ENCODE measurements at places on chromosomes 16 and 17. TPM values are rescaled to one million over a fixed set of nuclear protein-coding genes. Genes with fewer than 3 reads are reported as not detected.

The TAOK1 gene
- total RNA-seq: 62.9 TPM

The MT1F gene
- 220 TPM for total RNA-seq

DNA sequence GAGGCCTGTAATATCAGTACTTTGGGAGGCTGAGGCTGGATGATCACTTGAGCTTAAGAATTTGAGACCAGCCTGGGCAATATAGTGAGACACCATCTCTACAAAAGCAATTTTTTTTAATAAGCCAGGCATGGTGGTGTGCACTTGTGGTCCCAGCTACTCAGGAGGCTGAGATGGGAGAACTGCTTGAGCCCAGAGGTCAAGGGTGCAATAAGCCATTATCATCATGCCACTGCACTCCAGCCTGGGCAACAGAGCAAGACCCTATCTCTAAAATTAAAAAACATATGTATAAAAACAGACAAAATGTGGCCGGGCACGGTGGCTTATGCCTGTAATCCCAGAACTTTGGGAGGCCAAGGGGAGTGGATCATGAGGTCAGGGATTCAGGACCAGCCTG, 3.2 kb upstream of the ZNF785 start:
- no peak for DNase-seq

DNA sequence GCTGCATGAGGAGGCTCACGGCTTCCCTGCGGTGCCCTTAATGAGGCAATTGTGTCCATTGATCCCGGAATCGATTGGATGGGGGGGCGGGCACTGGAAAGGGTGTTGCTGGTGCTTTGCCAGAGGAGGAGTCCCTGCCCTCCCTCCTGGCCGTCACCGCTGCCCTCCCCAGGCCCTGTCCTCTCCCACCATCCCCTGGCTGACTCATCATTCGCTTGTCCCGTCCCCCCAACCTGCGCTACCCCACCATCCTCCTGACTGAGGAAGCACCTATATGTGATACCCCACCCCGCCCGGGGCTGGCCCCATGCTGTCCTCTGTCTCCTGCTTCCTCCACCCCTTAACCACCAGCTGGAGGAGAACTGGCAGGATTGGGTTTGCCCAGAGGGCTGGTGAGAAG, 20.8 kb downstream of the CACNA1G start:
- DNase-seq: no peak

DNA sequence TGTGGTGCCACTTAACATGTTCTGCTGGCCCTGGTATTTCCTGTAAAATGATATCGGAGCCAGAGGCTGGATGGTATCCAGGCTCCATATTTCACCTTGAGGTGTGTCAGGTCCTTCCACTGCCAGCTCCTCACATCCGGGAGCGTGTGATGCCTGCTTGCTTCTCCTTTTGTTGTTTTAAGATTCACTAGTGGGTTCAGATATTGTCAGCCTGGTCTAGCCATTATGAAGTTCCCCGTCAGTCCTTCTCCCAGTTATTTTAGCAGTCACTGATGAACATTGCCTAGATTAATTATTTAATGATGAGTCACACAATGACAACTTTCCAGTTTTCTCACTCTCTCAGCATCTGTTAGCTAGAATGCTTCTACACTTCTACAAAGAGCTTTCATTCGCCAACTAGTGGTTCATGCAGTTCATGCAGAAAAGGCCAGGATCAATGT, 11.3 kb downstream of the DNAAF1 start:
- no peak for DNase-seq

GRCh38 chr16:1596516-1596915, 15.4 kb downstream of the IFT140 start:
- DNase-seq: no peak

All from thyroid gland (tissue), 4 donors.